ENCODE measurements at places on chromosomes 7 and 10. TPM values are rescaled to one million over a fixed set of nuclear protein-coding genes. Genes with fewer than 3 reads are reported as not detected.

DNA sequence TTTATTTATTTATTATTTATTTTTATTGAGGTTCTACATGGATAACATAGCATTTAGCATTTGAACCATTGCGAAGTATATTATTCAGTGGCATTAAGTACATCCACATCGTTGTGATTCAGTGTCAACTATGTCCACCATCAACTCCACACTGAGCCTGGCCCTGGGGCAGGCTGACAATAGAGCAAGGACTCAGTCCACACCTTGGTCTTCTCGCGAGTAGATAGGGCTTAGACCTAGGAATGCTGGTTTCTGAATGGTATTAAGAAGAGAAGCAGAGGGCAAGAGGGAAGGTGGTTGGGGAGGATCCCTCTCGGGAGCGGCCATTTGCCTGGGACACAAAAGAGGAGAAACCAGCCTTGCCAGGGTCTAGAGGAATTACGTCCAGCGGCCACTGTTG lies 599.2 kb upstream of the MGMT start:
- DNase-seq, result no peak

DNA sequence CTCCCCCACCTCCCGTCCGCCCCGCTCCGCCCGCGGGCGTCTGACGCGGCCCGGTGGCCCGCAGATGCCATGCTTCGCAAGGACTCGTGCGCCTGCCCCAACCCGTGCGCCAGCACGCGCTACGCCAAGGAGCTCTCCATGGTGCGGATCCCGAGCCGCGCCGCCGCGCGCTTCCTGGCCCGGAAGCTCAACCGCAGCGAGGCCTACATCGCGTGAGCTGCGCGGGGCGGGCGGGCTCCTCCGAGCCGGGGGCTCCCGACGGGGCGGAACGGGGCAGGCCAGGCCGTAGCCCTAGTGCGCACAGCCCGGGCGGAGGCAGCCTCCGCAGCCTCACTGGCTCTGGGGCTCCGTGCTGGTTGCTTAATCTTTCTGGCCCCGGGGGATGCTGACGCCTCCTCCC lies 2.8 kb downstream of the ASIC3 start:
- DNase-seq, result peak; percentile 89

GRCh38 chr7:131011432-131011742 lies 277.4 kb upstream of the KLF14 start:
- peak; percentile 54 for DNase-seq

DNA sequence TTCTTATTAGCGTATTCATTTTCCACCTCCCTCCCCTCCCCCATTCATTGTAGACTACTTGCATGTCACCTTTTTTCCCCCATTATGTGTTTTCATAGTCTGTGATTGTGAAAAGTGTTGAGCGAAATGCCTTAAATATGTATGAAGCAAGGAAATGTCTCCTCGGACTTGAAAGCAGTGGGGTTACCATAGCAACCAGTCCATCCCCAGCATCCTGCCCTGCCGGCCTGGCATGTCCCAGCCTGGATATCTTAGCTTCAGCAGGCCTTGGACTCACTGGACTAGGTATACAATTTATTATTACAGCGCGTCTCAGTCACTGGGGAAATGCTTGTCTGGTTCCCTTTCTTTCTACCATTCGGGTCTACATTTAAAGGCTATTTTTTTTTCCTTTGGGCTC lies 283.6 kb downstream of the BICC1 start:
- no peak for DNase-seq

GRCh38 chr10:2509081-2509531 lies 558.2 kb upstream of the PFKP start:
- peak; percentile 33 for DNase-seq

DNA sequence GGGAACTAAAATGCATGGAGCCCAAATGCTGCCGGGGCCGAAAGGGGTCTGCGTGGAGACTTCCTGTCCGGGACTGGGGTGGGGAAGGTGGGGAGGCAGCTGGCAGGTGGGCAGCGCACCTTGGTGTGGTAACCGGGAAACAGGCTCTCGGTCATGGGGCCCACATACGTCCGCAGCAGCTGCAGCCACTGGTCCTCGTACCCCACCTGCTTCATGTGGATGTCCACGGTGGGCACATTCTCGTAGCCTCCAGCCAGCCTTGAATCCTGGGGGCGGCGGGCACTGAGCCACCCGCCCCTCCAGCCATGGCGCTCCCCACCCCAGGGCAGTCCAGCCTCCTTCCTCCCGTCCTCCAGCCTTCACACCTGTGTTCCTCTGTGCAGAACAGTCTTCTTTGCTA lies 6.6 kb upstream of the MOGAT3 start:
- no peak for DNase-seq

The FAM25A gene
- not detected for total RNA-seq

The CTAGE6 gene
- 0.22 TPM for total RNA-seq

Data from GM23248 (cell line).